ENCODE measurements at places on chromosomes 11 and 22.

DNA sequence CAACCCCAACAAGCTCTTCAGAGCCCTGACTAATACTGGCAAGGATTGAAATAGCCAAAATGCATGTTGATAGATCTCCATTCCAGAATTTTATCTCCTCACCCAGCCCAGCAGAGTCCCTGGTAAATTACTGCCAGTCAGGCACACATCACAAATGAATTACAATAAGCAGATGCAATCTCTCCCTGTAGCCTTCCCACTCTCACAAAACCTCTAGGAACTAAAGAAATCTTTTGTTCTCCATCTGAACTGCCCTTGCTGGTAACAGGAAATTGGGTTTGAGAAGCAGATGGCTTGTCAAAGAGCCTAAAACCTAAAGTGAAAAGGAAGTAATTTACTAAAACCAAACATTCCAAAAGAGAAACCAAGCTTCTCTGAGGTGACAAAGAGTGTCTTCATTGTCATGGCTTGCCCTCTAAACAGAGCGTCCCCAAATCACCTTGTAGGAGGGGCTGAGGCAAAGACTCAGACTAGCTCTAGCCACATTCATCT, 59.5 kb downstream of the FAM168A start:
- DNase-seq = peak; percentile 58

DNA sequence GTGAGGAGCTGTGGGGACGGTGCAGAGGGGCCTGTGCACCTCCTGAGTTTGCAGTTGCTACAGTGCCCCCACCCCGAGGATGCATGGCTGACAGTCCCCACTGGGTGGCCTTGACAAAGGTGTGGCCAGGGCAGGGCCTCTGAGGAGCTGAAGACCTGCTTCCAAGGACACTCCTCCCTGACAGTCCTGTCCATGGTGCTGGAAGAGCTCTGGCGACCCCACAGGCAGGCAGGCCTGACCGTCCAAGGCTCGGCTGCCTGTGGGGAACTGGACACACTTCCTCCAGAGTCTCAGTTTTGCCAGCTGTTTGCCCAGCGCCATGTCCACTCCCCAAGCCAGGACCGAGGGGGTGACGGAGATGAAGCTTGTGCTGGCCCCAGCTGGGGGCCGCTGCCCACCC, 32.7 kb downstream of the BRSK2 start:
- no peak for DNase-seq

- DNase-seq = no peak
Measured at GRCh38 chr22:20316844-20317401, 2.9 kb downstream of the DGCR6L start.

DNA sequence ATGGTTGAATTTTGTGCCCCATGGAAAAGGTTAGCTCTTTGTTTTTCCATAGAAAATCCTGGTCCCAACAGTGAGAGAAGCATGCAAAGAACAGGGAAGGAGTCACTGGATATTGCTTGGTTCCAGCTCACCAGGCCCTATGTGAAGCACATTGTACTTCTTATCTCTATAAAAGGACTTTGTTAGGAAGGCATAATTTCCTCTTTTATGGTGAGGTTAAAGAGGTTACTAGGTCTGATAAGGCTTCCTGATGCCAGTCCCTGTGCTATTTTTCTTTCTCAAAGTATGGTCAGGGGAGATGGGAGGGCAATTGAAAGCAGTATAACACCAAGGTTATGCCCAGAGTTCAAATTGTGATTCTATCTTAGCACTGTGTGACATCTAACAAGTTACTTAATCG, 162.6 kb downstream of the KIF18A start:
- no peak for DNase-seq

GRCh38 chr11:10456519-10456918, 1.5 kb downstream of the AMPD3 start:
- DNase-seq = no peak

- DNase-seq = no peak
Measured at GRCh38 chr11:99881610-99882009, 805.5 kb upstream of the ARHGAP42 start.

GRCh38 chr22:26443901-26444690, 15.0 kb downstream of the ASPHD2 start:
- no peak for DNase-seq

GRCh38 chr22:20638507-20638870, 131.1 kb downstream of the MED15 start:
- DNase-seq = no peak

GRCh38 chr22:31757265-31757664, 3.4 kb downstream of the DEPDC5 start:
- no peak for DNase-seq

GRCh38 chr11:86722006-86722405, 49.6 kb upstream of the ME3 start:
- DNase-seq = no peak

DNA sequence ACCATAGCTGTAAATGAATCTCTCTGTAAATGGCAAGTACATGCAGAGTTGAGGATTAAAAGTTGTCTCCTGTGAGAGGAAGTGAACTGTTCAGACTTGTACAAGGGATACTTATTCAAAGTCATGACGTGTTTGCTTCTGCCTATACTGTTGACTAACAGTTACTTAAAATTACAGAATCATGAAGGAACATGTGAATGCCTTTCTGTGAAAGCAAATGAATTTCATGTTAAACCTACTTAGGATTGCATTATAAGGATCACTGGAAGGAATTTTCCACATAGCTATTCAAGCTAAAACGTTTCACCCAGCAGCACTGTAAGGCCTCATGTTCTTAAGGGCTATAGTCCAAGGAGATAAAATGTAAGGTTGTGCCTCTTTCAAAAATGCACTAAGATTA, 93.4 kb upstream of the BIRC3 start:
- DNase-seq = no peak

GRCh38 chr22:20089226-20089976, 9.4 kb downstream of the DGCR8 start:
- DNase-seq = no peak

- DNase-seq = no peak
Measured at GRCh38 chr11:66052664-66052982, 459 bp downstream of the SF3B2 start.

DNA sequence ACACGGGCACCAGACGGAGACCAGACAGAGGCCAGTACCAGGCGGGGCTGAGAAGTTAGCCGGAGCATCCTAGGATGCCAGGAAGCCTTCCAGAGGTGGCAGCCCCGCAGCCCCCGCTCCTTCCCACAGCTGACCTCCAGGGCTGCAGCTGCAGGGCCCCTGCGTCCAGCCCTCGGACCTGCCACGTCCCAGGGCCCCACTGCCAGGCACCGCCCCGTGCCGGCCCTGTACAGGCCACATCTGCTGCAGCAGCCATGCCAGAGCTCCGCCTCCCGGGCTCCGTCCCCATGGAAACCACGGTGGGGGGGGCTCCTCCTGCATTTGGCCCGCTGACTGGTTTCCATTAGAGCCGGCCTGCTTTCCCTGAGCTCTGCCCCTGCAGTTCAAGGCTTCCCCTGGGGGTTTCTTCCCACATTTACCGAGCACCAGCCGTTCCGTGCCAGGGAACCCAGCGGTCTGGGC, 62.5 kb upstream of the PPARA start:
- no peak for DNase-seq

- no peak for DNase-seq
Measured at GRCh38 chr22:37664249-37665101, 6.0 kb downstream of the PDXP start.

DNA sequence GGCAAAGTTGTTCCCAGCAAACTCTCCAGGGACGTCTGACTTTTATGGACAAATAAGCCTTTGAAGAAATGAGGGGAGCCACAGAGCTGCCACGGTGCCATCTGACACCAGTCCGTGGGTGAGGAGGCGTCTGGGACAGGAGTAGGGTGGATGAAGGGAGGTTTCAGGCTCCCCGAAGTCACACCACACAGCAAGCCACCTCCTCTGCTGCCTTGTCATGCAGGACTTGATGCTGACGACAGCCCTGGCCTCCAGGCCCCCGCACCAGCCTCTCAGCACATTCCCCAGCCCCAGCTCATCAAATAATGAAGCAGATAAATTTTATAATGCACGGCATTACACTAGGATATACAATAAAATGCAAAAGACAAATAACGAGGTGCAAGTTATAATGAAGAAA, 156.5 kb downstream of the CEP164 start:
- DNase-seq = no peak

DNA sequence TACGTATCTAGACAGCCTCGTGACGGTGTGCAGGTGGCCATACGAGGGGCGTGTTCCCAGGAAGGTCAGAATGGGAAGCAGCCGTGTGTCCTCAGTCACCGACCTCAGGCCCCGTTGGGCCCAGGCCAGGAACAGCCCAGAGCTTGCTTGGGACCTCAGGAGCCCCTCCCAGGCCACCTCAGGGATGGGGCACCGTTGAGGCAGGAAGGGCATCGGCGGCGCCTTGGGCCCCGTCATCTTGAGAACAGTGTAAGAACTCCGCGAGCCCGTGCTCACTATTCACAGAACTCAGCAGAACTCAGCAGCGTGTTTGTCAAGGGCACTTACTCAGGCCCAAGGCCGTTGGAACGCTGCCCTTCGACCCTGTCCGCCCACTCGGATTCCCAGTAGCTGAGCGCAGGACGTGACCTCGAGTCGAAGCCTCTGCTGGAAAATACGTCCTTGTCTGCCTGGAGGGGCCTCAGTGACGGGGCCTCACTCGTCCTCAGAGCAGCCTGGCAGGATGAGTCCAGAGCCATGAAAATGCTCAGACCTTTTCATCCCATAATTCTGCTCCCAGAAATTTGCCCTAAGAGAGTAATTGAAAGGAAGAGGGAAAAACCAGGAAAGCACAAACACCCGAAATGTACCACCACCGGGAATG, 1134.8 kb downstream of the BRD1 start:
- no peak for DNase-seq

- DNase-seq = peak; percentile 23
Measured at GRCh38 chr11:2770096-2770751, 70.4 kb upstream of the KCNQ1OT1 start.

GRCh38 chr11:86070142-86071056, 1.5 kb upstream of the PICALM start:
- DNase-seq = no peak

DNA sequence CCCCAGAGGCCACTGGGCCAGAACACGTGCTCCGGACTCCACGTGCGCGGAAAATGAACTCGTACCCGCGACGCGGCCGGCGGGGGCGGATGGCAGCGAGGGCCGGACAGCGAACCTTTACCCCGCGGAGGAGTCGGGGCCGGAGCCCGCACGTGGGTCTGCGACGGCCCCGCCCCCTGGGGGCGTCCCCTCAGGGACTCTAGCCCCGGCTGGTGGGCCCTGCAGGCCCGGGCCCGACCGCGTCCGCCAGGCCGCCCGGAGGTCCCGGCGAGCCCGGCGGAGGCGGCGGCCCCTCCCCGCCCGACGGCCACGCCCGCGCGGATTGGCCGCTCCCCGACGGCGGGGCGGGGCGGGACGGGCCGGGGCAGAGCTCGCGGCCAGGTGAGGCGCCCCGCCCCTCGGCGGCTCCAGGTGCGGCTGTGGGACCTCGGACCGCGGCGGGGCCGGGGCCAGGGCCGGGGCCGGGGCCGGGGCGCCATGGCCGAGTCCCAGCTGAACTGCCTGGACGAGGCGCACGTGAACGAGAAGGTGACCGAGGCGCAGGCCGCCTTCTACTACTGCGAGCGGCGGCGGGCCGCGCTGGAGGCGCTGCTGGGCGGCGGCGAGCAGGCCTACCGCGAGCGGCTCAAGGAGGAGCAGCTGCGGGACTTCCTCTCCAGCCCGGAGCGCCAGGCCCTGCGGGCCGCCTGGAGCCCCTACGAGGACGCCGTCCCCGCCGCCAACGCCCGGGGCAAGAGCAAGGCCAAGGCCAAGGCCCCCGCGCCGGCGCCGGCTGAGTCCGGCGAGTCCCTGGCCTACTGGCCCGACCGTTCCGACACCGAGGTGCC, at the start of gene FAM83F:
Gene FAM83F, plus strand, starts transcription at position 389 of the 827 bp plus-strand sequence. Its CDS starts 89 bp downstream, at position 478.
- peak; percentile 77 for DNase-seq

DNA sequence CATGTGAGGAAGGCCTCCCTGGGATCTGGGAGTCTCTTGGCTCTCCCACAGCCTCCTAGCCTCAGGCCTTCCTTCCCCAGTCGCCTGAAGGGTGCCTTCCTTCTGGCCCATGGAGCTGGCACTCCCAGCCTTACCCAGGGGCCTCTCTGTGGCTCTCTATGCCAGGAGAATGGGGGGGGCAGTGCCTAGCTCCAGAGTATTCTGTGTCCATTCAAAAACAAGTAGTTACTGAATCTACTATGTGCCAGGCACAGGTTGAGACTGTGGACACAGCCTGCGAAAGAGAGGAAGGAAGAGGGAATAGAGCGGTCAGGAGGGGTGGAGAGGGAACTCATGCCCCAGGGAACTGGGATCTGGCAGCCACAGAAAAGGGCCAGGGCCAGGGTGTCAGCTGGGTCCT, 2.7 kb upstream of the PLA2G3 start:
- peak; percentile 17 for DNase-seq

DNA sequence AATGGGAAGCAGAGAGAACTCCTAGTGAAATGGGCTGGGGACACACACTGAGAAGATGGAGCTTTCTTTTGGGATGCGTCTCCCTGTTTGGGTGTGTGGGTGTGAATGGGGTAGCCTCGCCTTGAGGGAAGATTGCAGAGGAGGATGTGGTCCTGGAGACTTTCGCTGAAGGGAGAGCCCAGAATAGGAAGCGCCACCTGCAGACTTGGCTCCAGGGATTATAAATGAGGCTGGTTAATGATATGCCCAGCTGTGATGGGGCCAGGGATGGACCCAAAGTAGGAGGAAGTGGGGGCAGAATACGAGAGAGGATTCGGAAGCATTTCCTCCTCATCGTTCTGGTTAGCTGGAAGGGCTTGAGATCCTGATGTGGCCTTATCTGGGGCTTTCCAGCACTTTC, 13.7 kb downstream of the RELT start:
- DNase-seq = no peak

GRCh38 chr11:125286486-125286885, 121.9 kb downstream of the PKNOX2 start:
- no peak for DNase-seq

GRCh38 chr11:41872870-41873269, 413.4 kb upstream of the LRRC4C start:
- DNase-seq = no peak

- no peak for DNase-seq
Measured at GRCh38 chr11:2555891-2556290, 111.1 kb downstream of the KCNQ1 start.

DNA sequence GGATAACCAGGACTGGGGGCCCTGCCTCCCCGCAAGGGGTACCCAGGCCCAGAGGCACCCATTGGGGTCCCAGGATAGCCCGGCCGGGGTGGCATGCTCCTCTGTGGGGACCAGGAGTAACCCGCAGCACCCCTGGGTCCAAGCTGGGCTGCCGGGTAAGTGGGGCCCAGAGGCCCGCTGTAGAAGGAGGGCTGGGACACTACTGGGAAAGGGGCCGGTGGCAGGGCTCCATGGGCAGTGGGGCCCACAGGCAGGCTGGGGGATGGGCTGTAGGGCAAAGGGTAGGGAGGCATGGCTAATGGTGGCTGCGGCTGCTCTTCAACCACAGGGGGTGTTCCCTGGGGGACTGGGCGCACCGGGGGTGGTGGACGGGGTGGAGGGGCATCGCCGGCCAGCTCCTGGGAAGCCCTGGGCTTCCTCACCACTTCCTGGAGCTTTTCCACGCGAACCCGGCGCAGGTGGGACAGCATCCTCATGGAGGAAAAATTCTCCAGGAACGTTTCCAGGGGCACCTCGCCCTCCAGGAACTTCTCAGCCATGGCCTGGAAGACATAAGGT, 29.1 kb downstream of the VPS37C start:
- DNase-seq = no peak

Data from GM13976 (cell line).